Hepatic stellate cell (primary cell): ENCODE measurements at places on chromosomes 13 and 19.
A peak's percentile ranks its signal among the peaks of the same experiment; 100 is the strongest.

DNA sequence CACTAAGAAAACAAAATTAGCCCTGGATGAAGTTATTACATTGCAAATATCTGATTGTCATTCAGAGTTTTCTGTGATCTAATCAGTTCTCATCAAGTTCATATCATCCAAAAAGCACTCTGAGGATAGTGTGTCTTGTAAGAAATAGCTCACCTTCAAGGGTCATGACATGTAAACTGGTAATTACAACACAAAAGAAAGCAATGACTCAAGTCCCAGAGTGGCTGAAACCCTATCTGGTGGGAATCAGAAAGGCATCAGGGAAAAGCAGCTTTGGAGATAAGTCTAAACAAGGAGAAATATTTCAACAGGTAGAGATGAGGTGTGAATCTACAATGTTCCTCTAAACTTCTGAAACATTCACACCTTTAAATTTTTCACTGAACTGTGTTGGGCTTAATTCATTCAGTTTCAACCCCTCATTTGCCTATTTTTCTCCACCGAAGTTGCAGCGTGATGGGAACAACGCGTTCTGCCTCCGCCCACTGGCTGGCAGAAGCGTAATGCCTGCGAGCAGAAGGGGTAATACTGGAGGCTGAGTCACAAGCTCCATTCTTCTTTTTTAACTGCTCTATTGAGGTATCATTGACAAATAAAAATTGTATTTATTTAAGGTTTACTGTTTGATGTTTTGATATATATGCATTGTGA, 155.2 kb upstream of the IPO5 start:
- no peak for DNase-seq

- DNase-seq: no peak
Measured at GRCh38 chr19:38736036-38736412, 8.2 kb downstream of the CAPN12 start.

GRCh38 chr13:55067946-55068345, 2039.3 kb downstream of the OLFM4 start:
- no peak for DNase-seq

GRCh38 chr13:83667606-83668005, 214.7 kb downstream of the SLITRK1 start:
- DNase-seq: no peak

GRCh38 chr19:54551950-54552912, 21.4 kb upstream of the LILRA2 start:
- DNase-seq: no peak

DNA sequence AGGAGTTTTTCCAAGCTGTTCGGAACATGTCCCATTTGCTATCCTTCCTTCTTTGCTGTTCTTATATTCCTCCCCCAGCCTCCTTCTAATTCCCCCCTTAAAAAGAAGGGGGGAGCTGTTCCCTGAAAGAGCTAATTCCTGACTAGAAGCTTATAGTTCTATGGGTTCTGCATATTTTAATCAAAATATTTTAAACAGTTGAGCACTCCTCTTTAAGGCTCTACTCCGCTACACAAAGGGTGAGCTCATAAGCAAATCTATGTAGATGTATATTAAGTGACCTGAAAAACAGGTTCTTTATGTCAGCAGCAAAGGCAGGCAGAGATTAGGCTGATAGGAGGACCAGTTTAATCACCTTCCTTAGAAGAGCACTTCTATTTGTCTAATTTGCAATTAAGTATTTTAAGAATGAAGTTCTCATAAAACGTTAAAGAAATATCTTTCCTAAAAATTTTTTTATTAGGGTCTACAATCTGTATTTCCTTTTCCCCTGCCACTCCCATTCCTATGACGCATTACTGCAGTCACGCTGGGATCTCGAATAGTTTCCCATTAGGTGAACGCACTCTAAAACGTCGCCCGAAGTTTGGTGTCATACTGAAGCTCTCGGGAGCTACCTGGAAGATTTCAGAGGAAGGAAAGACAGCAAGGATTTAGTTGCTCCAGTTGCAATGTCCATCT, 5.2 kb downstream of the EFNB2 start:
- no peak for DNase-seq

GRCh38 chr19:48991873-48992580, 1.1 kb downstream of the GYS1 start:
- peak; percentile 97 for DNase-seq

DNA sequence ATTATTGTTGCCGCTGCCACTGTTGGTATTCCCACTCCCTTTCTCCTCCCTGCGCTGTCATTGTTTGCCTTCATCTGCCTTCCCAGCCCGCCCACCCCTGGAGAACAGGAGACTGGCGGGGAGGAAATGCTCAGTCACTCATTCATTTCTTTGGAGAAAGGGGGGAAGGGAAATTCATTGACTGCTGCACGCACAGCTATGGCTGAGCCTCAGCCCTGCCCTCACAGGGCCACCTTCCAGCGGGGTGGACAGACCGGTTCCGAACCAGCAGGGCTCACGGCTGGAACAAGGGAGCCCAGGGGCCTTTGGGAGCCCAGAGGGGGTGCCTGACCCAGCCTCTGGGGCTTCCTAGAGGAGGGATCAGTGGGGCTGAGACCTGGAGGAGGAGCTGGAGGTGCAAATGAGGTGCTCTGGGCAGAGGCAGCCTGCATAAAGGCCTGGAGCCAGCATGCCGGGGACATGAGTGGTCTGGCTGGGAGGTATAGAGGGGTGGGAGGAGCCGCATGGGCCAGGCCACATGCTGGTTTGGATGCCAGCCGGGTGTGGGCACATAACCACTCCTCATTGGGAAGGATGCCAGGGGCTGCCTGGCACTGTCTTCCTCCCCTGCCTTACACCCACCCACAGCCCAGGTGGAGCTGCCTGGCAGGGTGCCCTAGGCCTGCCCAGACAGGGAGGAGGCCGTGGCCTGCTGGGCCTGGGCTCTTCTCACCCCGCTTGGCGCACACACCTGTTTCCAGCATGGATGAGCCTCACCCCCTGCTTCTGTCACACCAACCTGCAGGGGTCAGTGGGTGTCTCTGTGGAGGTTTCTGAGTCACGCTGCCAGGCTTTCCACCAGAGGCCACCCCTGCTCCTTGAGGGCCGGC, 26.8 kb downstream of the PPP5C start:
- DNase-seq: no peak

DNA sequence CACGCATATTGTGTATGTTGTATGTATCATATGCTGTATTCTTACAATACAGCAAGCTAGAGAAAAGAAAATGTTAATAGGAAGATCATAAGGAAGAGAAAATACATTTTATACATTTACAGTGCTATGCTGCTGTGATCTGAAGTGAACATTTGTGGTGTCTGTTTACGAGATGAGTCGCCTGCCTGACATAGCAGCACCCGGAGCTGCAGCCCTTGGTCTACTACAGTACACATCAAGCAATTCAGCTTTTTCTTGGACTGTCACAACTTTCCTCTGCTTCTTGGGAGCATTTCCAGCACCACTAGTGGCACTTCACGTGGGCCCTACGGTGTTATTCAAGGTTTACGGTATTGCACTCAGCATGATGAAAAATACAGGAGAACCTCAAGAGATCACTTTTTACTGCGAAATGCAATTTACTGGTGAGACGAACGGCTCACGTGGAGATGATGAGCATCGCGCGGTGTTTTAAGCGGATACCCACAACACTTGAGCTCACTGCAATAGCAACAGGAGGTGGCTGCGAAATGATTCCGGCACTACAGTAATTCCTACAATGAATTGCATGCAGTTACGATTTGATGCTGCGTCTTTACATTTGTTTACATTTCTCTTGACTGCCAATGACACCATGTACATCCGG, 308.4 kb downstream of the FGF9 start:
- no peak for DNase-seq

DNA sequence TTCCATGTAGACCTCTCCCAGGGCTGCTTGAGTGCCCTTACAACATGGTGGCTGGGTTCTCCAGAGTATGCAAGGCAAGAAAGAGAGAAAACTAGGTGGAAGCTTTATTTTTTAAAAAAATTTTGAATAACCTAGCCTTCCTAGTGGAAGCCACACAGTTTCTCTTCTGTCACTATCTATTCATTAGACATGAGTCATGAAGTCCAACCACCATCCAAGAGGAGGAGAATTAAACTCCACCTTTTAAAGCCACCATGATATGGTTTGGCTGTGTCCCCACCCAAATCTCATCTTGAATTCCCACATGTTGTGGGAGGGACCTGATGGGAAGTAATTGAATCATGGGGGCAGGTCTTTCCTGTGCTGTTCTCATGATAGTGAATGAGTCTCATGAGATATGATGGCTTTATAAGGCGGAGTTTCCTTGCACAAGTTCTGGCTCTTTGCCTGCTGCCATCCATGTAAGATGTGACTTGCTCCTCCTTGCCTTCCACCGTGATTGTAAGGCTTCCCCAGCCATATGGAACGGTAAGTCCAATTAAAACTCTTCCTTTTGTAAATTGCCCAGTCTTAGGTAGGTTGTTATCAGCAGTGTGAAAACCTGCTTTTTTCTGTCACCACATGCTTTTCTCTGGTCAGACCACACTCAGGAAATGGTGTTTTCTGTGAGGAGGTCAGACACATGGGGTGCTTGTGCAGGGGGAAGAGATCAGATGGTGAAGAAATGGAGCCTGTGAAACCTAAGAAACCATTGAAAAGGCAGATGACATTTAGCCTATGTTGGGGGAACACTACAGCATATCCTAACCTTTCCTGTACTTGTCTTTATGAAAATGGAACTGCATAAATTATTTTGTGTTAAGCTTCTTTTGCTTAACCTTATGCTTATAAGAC, 57.7 kb downstream of the ANKRD10 start:
- DNase-seq: no peak

- DNase-seq: no peak
Measured at GRCh38 chr13:34408640-34409039, 533.4 kb upstream of the NBEA start.

- DNase-seq: no peak
Measured at GRCh38 chr13:103326326-103326725, 260.1 kb upstream of the SLC10A2 start.

DNA sequence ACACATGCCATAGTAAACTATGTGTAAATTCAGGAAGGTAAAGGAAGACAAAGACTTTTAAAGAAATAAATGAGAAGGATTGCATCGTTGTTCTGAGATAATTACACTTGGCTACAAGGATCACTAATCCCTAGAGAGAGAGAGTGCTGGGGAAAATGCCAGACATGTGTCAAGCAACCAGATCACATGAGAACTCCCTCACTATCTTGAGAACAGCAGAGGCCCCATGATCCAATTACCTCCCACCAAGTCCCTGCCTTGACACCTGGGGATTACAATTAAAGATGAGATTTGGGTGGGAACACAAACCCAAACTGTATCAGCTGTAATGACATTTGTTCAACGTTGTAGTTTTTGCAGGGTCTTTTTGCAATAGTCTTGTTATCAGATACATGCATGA, 1600.9 kb upstream of the MIR17HG start:
- DNase-seq: no peak

- no peak for DNase-seq
Measured at GRCh38 chr13:88761145-88761544, 1090.0 kb downstream of the SLITRK5 start.

DNA sequence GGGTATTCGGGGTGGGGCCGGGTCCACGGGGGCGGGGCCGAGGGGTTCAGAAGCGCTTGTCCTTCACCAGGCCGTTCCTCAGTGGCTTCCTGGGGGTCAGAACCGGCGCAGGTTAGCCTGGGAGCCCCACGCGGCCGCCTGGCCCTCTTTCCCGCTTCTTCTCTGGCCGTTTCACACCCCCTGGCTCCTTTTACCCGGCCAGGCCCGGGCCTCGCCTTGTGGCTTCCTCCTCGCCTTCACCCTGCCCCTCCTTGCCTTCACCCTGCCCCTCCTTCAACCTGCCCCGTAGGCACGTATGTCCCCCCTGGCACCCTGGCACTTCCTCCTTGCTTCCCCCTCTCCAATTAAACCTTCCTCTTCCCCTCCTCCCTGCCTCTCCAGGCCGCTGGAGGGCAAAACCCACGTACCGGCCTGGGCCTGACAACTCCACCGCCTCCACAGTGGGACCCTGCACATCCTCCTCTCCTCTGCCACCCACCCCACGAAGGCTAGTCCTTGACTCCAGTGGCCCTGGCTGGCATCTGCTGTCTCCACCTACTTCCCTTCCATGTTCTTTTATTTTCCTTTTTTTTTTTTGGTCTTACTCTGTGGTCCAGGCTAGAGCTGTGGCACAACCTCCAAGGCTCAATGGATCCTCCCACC, 25.3 kb downstream of the CERS1 start:
- DNase-seq: no peak

DNA sequence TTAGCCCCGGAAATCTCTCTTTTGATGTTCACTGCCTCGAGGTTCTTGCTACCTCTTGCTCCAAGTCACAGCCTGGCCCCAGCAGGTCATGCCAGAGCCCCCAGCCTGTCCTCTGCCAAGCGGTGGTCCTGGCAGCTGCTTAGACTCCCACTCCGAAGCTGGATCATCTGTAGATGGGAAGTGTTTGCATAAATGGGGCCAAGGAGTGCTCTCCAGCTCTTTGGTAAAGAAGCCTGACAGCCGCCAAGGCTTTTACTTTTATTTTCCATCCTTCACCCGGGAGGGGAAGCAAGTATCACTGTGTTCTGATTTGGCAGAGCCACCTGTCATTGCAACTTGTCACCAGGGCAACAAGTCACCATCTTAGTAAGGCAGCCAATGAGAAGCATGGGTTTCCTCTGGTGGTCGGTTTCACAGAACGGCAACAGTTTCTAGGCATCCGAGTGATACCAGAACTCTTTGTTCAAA, 10.6 kb upstream of the RETN start:
- no peak for DNase-seq

DNA sequence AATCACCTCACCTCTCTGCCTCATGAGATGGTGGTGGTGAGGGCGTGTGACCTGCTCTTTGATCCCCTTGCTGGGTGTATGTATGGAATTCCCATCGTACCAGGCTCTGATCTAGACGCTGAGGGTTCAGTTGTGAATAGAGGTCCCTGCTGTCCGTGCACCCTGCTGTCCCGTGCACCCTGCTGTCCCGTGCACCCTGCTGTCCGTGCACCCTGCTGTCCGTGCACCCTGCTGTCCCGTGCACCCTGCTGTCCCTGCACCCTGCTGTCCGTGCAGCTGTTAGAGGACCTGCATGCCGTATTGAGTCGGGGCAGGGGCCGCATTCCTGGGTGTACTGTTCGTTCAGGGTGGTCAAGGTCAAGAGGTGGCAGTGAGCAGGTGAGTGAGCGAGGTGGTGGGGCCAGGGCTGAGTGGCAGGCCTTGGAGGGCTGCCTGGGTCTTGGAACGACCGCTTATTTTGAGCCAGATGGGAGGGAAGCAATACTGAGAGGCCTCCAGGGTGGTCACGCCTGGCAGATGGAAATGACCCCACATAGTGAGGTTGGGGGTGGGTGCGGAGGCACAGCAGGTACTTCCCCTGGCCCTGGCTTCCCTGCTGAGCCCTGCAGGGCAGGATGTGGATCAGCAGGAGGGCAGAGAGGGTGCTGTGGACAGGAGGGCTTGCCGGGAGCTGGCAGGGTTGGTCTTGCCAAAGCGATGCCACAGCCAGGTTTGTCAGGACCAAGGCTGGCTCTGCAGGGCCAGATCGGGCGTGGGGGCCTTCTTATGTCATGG, 4.6 kb upstream of the EPN1 start:
- DNase-seq: no peak

- peak; percentile 80 for DNase-seq
Measured at GRCh38 chr19:19459707-19460251, 54.3 kb downstream of the GATAD2A start.
